AG10803 (cell line): ENCODE measurements at places on chromosomes 4 and X.

DNA sequence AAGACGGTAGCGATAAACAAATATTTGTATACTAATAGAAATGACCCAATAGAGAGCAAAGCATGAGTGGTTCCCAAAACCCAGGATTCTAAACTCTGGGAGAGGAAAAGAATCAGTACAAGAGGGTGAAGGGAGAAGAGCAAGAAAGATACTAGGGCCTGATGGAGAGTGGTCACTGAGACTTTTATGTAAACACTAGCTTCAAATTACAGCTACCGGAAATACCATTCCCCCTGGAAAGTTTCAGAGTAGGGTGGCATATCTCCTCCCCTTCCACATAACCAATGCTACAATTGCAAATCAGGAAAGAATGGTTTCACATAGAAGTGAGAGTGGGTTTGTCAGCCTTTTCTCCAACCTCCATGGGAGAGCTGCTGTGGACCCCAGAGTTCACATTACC is 77.1 kb downstream of the EIF4E start:
- peak; percentile 25 for DNase-seq

DNA sequence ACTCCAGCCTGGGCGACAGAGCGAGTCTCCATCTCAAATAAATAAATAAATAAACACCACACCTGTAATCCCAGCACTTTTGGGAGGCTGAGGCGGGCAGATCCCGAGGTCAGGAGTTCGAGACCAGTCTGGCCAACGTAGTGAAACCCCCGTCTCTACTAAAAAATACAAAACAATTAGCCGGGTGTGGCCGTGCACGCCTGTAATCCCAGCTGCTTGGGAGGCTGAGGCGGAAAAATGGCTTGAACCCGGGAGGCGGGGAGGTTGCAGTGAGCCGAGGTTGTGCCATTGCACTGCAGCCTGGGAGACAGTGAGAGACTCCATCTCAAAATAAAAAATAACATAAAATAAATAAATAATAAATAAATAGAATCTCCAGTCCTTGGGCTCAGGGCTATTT is 185.8 kb downstream of the SHOX start:
- DNase-seq, result no peak

DNA sequence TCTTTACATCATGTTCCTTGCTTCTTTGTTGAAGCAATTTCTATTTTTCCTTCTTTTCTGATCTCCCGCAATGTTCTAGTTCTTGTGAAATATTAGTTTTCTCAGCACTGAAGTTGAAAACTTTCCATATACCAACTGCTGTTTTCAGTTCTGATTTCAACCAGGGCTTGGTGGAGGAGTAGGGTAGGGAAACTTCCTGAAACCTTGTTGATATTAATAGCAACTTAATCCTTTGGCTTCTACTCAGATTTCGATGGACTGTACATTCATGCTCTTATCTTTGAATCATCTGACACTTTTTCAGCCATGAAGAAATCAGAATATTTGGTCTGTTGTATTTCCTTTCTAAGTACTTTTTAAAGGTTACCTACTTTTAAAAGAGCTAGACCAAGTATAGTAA is 315.8 kb downstream of the RPA4 start:
- no peak for DNase-seq

- no peak for DNase-seq
Measured at GRCh38 chr4:84497504-84498202, 1.4 kb downstream of the NKX6-1 start.

DNA sequence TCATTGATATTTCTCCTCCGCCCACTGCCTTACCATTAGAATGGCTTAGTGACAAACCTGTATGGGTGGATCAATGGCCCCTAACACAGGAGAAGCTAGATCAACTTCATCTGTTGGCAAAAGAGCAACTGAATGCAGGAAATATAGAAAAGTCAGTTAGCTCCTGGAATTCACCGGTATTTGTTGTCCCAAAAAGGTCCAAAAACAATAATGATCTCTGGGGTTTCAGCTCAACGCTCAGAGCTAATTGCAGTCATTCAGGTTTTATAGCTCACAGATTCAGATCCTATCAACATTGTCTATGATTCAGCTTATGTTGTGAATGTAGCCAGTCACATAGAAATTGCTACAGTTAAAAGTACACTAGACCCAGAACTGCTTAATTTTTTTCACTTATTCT is 124.0 kb upstream of the ZCCHC13 start:
- DNase-seq, result no peak

- DNase-seq, result peak; percentile 0
Measured at GRCh38 chr4:162506253-162506652, 342.5 kb upstream of the FSTL5 start.

DNA sequence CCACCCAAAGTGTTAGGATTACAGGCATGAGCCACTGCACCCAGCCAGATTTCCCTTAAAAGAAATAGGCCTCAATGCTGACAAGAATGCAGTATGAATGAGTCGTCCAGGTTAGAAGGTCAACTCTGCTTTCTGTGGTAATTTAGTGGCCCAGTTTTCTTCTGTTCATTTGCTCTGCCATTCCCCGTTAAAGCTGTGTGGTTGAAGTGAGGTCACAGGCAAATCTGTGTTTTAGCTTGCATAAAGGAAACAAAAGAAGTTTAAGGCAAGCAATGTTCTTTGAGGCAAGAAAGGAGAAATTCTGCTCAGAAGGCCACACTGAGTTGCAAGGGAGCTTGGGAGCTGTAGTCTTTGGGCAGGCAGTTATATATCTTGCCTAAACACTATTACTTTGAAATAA is 176.8 kb downstream of the LARP7 start:
- peak; percentile 57 for DNase-seq

DNA sequence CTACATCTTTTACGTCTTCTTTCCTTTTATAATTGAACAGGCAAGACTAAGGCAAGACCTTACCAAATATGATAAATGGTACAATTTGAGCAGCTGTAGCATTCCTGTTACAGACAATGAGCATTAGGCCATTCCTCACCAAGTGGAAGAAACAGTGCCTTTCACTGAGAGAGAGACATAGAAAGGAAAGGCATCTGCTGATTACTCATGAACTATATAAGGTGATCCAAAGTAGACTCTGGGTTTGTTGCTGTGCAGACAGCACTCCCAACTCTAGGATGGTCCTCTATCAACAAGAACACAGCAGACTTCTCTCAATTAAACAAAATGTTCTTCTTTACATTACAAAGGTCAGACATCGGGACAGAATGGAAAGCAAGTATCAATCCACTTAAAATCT is 91.9 kb downstream of the FAM13A start:
- no peak for DNase-seq

DNA sequence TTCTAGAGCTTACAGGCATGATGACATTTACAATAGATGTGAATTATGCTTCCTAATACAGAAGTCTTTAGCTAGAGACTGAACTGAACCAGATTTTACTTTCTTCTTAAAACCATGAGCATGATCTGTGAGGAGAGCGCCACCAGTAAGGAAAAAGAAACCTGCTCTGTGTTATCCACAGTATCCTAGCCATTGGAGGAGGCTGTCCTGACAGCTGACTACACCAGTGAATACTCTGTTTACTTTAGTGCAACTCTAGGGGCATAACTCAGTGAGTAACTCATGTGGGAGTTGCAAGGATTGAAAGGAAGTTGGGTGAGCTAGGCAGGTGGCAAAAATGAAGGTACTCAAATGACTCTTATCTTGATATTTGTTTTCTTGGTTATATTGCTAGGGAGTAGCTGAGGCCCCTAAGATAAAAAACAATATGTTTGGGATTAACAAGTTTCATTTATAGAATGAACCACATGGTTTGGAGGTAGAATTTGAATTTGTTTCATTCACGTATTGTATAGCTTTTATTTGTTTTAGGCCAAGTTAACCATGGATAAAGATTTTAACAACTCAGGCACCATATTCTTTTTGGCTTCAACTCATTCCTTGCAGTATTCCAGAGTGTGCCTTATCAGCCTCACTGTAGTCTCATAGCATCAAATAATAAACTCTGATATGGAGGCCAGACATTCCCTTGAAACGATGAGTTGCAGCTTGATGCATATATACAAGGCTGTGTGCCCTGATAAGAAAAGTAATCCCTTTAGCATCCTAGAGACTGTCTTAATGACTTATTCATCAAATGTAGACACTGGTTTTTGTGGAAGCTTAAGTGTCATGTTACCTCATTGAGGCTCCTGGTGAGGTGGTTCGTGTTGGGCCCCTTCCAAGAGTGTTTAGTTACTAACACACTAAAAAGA is 2.5 kb downstream of the BMP3 start:
- DNase-seq, result no peak

DNA sequence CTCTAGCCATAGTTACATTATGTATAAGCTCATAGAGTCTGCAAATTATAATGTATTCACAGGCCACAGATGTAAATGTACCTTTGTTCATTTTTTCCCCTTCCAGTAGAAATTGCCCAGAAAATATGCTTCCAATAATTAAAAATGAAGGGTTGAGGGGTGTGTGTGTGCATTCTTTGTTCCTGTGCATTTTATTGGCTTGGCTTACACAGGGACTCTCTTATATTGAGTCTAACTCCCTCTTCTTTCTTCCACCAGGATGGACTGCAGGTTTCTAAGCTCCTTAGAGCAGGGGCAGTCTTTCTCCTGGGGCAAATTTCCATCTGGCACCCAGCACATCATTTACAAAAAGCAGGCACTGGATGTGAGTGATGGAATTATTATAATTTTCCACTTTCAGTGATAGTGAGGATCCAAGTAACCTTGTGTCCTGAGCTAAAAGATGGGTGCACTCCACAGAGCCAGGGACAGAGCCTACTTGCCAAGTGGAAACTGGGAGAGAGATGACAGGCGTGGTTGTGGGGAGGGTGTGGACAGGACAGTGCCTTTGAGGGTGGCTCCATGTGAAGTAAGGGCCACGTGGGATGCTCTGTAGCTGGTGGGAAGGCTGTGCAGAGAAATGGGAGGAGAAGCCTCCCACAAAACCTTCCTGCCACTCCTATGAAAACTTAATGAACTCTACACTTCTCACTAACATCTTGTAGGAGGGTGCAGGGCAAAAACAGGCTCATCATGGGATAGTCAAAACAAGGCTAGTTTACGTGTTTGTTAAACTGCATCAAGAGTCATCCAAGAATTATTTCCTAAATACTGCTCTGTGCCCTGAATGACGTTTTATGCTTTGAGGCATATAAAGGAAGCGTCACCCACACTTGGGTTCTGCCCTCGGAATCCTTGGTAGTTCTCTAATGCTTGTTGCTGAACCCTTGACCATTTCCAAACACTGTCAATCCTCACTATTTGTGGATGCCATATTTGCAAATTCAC is 16.0 kb downstream of the IGFBP7 start:
- peak; percentile 45 for DNase-seq

- DNase-seq, result no peak
Measured at GRCh38 chrX:85927740-85928139, 119.6 kb downstream of the CHM start.

DNA sequence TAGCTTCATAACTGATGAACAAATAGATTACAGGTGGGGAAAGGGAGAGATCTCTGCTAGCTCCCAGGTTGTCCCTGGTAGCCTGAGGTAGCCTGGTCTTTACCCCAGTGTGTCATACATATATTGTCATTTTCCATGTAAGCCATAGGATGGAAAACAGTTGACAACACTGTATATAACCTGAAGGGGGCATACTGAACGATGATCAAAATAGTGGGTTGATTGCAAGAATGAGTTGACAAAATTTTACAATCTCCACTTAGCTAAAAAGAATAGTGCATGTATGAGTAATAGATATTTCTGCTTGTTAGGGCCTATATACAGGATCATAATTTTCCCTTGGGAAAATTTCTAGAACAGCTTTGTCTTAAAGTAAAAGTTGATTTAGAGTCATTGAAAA is 304.1 kb upstream of the HAND2 start:
- DNase-seq, result no peak

- DNase-seq, result no peak
Measured at GRCh38 chrX:112877771-112878173, 37.1 kb upstream of the AMOT start.

DNA sequence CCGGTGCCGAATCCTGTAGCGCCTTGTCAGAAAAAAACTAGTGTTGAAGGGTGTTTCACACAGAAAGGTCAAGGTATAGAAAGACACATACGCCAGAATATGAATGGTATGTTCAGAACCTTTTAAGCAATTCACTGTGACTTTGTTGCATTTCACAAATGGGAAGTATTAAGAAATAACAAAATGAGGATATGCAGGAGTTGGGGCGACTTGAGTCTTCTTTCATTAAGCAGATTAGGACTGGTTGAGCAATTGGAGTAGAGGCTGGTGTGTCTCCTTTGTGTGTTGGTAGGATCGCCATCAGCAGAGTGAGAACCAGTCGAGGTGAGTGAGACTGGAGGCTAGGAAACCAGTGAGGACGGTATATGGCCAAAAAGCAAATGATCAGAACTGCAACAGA is 1454.5 kb upstream of the TENM3 start:
- no peak for DNase-seq

DNA sequence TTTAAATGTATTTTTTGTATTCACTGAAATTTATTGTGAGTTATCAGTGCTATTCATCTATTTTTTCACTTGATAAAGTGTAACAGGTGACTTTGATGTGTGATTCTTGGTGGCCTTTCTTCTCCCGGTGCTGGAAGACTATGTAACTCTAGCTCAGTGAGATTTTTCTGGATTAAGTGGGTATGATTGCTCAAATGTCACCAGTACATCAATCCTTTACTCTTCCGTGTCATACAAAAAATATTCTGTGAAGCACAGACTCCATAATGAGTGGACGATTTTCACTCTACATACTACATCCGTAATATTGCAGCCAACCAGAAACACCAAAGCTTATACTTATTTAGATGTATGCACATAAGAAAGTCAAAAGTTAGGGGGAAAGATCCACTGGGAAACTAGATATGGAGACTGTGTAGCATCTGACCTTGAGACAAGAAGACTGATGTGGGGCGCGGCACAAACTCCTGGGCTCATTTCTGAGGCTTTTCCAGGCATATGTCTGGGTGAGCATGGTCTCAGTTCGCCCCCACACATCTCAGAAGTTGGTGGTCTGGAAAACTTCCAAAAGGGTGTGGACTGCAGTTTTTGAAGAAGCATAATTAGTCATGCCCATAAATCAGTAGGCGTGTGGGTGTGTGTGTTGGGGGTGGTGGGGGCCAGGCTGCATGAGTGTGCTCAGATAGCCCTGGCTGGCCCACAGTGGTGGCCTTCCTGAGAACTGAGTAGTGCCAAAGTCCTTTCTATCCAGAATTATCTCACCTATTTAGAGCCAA is 53.9 kb upstream of the TENM3 start:
- DNase-seq, result peak; percentile 92

- DNase-seq, result peak; percentile 23
Measured at GRCh38 chr4:153611679-153612078, 72.4 kb upstream of the TLR2 start.

- no peak for DNase-seq
Measured at GRCh38 chr4:153450544-153450917, 15.6 kb upstream of the TMEM131L start.

DNA sequence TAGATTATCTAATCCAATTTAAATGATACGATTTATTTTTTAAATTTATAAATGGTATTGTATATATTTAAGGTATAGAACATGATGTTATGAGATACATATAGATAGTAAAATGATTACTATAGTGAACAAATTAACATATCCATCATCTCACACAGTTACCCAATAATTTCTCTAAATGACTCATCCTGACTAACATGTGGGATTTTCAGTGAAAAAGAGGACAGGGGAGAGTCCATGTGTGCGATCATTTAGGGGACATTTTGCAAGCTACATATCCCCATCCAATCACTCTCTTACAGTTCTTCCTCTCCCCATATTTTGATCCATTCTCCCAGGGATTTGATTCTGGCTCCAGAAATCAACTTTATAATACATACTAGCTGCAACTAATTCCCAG is 88.2 kb downstream of the ABCB7 start:
- peak; percentile 3 for DNase-seq

GRCh38 chr4:56469489-56470210 is 2.2 kb downstream of the SRP72 start:
- no peak for DNase-seq

GRCh38 chrX:17164079-17164478 is 210.9 kb upstream of the NHS start:
- DNase-seq, result no peak
